ENCODE measurements at places on chromosomes 7 and 10. TPM values are rescaled to one million over a fixed set of nuclear protein-coding genes. Genes with fewer than 3 reads are reported as not detected.

ASB4 gene
- polyA plus RNA-seq: 0.33 TPM

DENND2A gene
- 32.9 TPM for polyA plus RNA-seq

MOGAT3 gene
- 0.83 TPM for polyA plus RNA-seq

C7orf33 gene
- not detected for polyA plus RNA-seq

SFTPA1 gene
- not detected for polyA plus RNA-seq

WNT2 gene
- polyA plus RNA-seq: 0.77 TPM

BMPER gene
- polyA plus RNA-seq: 10.4 TPM

PILRA gene
- polyA plus RNA-seq: 6.3 TPM

TRIM50 gene
- polyA plus RNA-seq: 0.24 TPM

IGFBP1 gene
- 0.50 TPM for polyA plus RNA-seq

PLPP4 gene
- 6.3 TPM for polyA plus RNA-seq

SAMD8 gene
- polyA plus RNA-seq: 15.1 TPM
